G401 (cell line): ENCODE measurements at places on chromosomes 4 and X. TPM values are rescaled to one million over a fixed set of nuclear protein-coding genes. Genes with fewer than 3 reads are reported as not detected.
A peak's percentile ranks its signal among the peaks of the same experiment; 100 is the strongest.

GRCh38 chrX:31483336-31483735 lies 411.5 kb upstream of the FTHL17 start:
- DNase-seq: no peak

DNA sequence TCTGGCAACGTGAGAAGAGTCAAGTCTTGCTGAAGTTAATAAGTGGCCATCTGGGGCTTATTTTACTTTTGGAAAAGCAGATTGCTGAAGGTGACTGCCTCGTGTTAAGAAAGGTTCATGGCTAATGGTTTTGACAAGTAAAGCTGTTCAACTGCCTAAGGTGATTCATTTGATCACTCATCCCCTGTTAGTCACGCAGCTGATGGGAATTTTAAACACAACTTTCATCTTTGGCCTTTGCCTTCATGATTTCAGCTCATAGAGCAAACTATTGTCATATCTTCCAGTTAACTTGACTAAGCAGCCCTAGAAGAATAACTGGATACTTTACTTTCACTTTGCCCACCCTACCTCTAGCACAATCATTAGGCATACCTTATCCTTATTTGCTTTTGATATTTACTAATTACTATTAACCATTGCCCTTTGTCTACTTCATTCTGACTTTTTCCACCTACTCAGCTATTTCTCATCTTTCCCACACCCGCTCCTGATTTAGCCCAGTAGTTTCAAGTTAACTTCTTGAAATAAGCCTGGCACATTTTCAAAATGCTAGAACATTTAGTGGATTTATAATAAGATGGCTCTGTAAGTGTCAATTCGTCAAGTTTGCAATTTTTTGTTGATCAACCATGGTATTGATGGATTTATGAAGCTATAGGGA lies 170.6 kb upstream of the S100G start:
- no peak for DNase-seq

DNA sequence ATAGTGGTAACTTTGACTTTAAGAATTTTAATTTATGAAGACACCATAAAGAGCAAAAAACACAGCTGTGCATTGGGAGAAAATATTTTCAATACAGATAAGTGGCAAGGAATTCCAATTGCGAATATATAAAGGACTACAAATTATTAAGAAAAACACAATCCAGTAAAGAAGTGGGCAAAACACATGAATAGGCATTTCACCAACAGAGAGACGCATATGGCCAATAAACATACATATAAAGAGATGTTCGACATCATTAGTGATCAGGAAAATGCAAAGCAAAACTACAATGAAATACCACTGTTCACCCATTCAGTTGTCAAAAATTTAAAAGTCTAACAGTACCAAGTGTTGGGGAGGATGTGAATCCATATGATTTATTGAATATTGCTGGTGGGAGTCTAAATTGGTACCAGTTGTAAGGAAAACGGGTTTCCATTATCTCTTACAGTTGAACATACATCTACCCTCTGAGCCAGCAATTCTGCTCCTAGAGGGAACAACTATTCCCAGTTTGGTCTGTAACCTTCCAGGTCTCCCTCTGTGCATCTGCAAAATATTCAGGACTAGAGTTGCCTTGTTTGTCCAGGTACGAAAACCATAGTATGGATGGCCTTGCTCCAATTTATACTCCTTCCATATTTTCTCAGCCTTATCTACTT lies 1.7 kb upstream of the MPP1 start:
- no peak for DNase-seq

The PHEX gene
- not detected in 2 replicates for total RNA-seq

- no peak for DNase-seq
These were observed 191.4 kb upstream of the NHS start for GRCh38 chrX:17183566-17183965.

- peak; percentile 37 for DNase-seq
These were observed 59.8 kb downstream of the CPLX1 start for GRCh38 chr4:766152-766515.

GRCh38 chr4:62015043-62015739 lies 815.1 kb downstream of the ADGRL3 start:
- DNase-seq: peak; percentile 49

GRCh38 chr4:171793723-171794122 lies 19.5 kb upstream of the GALNTL6 start:
- DNase-seq: no peak
